ENCODE measurements at places on chromosomes 12 and 14.
A peak's percentile ranks its signal among the peaks of the same experiment; 100 is the strongest.

DNA sequence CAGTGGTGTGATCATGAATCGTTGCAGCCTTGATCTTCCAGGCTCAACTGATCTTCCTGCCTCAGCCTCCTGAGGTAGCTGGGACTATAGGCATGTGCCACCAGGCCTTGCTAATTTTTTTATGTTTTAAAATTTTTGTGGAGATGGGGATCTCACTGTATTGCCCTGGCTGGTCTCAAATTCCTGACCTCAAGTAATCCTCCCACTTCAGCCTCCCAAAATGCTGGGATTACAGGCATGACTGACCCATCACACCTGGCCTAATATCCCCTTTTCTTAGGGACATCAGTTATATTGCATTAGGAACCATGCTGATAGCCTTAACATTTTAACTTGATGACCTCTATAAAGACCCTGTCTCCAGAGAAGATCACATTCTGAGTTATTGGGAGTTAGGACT lies 42.8 kb downstream of the RASSF3 start:
- no peak for DNase-seq

- no peak for DNase-seq
Observed at GRCh38 chr12:6018265-6018664, 73.2 kb upstream of the ANO2 start.

DNA sequence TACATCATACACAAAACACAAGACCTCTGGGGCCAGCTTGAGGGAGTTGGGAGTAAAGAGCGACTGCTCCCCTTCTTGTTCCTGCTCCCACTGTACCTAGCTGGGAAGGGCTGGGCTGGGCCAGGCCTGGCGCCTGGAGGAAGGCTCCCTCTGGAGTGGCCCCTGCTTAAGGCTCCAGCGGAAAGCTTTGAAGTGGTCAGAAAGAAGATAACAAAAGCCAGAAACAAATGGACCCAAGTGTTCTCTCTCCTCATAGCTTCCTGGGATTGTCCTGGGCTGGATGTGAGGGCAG lies 25.3 kb downstream of the PRPF40B start:
- DNase-seq, result no peak

DNA sequence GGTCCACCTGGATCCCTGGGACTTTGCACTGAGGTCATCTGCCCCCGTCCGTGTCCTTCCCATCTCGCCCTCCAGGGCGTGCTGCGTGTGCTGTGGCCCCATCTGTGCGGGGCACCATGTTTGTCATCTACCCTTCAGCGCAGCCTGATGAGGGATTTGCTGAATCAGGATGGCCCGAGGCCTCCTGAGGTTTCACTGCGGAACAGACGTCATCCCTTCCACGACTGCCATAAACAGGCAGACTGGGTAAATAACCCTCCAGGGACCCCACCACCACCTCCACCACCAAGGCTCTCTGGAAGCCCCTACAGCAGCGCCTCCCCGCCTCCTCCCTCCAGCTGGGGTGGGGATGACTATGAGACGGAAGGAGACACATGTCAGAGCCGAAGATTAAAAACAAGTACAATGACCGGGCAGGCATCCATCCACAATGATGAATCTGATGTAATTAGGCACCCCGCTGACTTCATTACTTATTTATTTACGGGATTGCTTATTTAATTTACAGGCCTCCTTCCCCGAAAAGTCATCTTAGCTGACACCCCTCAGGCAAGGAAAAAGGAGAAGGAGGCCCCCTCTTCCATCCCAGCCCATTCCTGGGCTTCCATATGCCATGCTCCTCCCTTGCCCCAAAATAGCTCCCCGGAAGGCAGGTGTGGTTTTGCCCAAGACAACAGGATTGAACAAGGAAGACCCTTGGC lies 39.4 kb downstream of the NCOR2 start:
- no peak for DNase-seq

DNA sequence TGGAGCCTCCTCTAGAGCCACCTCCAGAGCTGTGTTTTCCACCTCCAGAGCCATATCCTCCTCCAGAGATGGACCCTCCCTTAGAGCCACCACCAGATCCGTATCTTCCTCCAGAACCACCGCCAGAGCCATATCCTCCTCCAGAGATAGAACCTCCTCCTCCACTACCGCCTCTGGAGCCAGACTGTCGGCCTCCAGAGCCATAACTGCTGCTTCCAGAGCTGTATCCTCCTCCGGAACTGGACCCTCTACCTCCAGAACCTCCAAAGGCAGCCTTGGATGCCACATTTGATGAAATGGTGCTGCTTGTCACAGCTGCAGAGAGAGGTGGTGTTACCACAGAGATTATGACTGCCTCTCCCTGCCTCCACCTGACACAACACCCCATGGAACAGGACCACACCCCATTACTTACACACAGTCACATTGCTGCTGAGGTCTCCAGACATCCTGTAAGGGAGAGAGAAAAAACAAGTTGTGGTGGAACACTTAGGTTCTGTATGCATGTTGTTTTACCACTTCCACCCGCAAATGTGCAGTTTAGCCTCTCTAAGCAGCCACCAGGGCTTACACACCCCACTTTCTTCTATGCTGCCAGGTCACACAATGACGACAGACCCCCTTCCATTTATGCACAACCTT lies 6.8 kb downstream of the KRT2 start:
- DNase-seq, result no peak

DNA sequence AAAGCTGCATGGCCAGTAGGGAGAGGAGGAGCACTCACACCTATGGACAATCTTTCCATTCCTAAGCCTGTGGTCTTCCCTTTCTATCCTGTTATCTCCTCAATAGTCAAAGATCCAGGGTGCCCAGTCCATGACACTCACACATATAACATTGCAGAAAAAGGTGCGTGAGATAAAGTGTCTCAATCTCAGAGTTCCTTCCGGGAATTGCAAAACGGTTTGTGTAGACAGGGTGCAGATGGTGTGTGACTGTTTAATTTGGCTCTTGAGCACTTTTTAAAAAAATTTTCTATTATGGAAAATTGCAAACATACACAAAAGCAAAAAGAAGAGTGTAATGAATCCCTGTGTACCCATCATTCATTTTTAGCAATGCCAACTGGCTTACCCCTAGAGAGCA lies 1493.6 kb downstream of the AACS start:
- no peak for DNase-seq

- no peak for DNase-seq
Observed at GRCh38 chr14:84670796-84671195, 859.1 kb upstream of the FLRT2 start.

- DNase-seq, result peak; percentile 38
Observed at GRCh38 chr14:60721326-60722106, 2.6 kb downstream of the SIX4 start.

DNA sequence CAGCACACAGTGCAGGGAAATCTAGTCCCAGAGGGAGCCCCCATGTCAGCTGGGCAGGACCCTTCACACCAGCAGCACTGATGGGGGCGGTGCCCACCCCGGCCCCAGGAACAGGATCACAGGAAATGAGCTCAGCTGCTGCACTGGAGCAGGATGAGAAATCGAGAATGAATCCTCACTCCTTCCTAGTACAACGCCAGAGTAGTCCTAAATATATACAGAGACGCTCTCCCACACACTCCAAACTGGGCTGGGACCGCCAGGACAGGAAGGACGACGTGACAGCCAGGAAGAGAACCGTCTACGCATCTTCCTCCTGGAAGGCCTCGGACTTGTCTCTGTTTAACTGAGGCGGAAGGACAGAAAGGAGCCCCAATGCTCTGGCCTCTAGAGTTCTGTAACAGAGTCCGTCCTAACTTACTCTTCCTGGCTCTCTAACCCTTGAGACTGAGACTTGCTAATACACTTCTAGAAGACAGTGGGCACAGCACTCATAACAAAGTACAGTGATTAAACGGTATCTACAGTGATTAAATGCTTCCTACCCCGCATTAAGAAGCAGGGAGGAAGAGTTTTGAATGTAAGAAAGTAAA lies 33.4 kb downstream of the CDC42BPB start:
- no peak for DNase-seq

DNA sequence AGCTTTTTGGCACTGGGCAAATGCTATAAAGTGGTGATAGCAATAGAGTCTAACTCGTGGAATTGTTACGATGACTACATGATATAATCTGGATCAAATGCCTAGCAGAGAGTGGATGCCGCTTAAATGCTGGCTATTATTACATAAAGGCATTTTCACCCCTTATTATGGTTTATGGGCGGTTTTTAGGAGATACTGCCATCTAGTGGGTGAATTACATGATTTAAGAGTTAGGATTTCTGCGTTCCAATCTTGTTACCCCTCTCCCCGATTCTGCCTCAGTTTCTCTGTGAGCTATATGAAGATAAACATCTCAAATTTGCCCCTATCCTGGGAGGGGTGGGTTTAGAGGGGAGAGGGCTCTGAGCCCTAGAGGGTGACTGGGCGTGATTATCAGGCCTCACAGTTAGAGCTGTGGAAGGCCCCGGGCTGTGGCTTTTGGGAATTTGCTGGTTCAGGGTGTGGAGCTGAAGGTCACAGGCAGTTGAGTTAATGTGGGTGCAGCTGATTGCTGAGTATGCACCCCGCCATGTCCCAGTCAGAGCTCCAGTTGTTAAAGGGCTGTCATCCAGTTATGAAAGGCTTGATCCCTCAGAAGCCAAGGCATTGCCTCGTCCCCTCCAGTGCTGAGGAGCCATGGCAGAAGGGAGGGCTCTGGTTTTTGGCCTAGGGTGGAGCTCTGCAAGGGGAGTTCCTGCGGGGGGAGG lies 14.4 kb downstream of the CLSTN3 start:
- no peak for DNase-seq

- DNase-seq, result no peak
Observed at GRCh38 chr12:22409377-22410164, 75.1 kb upstream of the ST8SIA1 start.

DNA sequence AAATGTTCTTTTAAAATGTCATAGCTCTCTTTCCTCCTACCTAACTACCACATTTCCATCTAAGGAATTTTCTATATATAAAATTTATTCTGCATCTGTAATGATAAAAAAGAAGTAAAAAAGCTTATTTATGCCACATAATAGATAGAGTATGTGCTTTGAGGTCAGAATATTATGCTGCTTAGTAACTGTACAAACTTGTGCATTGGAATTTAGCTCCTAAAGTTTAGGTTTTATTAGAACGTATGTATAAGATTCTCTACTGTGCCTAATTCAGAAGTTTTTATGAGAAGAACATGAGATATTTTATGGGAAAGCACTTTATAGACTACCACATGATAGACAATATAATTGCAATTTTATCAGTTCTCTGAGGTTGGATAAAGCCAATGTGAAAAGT lies 384.6 kb downstream of the SLC16A7 start:
- no peak for DNase-seq

GRCh38 chr14:32300136-32300535 lies 29.0 kb upstream of the AKAP6 start:
- DNase-seq, result peak; percentile 63

DNA sequence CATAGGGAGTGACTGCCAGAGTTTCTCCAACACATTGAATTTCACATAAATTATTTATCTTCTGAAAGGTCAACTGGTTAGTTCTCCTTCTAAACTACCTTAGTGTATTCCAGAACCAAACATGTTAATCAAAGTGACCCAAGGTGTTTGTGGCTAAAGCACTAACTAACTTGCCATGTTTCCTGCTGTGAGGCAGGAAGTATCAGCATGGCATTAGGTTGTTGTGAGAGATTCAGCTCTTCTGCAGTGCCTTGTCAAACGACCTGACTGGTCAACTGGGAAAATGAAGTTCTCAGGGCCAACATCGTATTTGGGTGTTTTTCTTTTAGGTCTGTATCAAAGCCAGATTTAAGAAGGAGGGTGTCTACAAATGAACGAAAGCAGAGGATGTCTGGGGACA lies 448.1 kb downstream of the APAF1 start:
- DNase-seq, result no peak

DNA sequence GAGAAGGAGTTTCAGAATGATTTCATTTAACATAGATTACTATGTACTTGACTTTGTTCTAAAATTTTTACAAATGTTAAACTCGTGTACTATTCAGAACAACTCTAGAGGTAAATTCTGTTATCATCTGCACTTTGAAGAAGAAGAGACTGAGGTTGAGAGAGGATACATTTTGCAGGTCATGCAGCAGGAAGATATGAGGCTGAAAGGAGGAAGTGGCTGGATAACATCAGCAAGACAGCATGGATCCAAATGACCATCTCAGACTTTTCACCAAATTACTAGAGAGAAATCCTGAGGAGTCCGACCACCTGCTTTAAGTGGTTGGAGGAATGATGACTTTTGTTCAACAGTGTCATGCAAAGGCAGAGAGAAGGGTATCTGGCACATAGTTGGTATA lies 84.9 kb downstream of the ASCL4 start:
- no peak for DNase-seq

DNA sequence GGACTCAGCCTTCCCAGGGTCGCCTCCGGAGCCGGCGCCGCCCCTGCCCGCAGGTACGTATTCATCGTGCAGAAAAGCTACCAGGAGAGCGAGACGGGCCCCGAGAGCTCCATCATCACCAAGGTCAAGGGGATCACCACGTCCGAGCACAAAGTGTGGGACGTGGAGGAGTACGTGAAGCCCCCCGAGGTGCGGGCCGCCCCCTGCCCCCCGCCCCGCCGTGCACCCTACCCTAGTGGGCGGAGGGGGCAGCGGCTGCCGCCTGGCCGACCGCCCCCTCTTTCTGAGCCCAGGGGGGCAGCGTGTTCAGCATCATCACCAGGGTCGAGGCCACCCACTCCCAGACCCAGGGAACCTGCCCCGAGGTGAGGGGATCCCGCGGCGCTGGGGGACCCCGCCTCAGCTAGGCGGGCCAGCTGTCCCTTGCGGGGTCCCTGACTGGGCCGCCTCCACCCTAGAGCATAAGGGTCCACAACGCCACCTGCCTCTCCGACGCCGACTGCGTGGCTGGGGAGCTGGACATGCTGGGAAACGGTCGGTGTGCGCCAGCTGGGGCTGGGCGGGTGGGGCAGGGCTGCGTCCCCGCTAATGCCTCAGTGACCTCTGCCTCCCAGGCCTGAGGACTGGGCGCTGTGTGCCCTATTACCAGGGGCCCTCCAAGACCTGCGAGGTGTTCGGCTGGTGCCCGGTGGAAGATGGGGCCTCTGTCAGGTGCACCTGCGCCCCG lies 973 bp downstream of the P2RX2 start:
- DNase-seq, result no peak

- peak; percentile 56 for DNase-seq
Observed at GRCh38 chr12:122888232-122888752, 7.6 kb downstream of the VPS37B start.

DNA sequence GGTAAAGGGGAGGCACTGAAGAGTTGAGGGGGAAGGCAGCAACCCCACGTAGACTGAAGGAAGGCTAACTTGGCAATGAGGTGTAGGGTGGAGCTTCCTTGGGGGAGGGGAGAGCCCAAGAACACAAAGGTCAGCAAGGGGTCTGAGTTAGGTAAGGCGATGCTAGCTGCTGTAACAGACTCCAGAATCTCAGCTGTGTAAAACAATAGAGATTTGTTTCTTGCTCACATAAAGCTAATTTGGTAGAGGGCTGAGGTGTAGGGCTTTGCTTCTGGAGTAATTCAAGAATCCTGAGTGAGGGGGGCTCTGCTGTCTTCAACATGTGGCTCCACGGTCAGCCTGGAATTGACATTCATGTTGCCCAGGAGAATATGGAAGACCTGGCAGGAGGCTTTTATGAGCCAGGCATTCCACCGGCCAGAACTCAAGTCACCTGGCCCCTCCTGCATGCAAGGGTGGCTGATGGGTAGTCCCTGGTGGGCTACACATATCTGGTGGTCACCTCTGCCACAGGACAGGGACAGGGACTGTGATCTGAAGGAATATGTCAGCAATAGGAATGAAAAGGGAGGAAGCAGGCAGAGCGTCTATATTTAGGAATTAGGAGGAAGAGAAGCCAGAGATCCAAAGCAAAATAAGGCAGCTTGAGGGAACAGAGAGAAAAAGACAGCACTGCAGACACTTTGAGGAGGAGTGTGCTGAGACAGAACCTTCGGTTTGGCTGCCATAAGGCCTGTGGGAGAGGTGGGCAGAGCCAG lies 153.7 kb downstream of the ZFP36L1 start:
- DNase-seq, result no peak

All from testis (tissue), 5 donors.